GM12891 (cell line): ENCODE measurements at places on chromosomes 13 and 19.
A peak's percentile ranks its signal among the peaks of the same experiment; 100 is the strongest.

DNA sequence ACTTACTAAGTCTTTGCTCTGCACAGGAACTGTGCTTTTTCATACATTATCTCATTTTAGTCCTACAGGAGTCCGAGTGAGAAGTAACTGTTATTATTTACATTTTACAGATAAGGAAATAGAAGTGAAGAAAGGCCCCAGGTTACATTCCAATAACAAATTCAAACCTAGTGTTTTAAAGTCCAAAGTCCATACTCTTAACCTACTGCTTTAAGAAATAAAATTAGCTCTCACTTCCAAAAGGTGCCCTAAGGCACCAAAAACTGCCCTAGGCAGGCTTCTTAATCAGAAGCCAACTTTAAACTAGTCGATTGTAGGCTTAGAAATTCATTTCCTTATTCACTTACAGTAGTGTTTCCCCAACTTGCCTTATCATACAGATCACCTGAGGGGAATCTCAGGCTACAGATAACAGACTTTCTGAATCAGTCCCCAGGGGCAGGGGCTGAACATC lies 555.9 kb downstream of the DIAPH3 start:
- DNase-seq, result no peak

- no peak for DNase-seq
Observed at GRCh38 chr19:1350867-1351266, 32.8 kb upstream of the NDUFS7 start.

DNA sequence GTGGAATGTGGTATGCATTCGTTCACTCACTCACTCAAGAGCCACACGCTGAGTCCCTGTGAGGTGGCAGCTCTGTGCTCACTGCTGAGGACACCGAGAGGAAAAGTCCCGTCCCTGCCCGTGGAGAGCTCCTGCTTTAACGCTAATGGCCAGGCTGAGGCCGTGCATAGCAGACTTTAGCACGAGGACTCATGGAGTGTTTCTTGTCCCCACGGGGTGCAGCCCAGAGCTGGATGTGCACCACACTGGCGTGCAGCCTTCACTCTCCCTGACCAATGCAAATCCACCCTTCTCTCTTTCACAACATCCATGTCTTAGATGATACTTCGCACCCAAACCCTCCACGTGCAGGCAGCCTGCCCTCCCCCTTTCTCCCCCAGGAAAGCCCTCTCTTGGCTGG lies 159.6 kb upstream of the ZNF536 start:
- no peak for DNase-seq

DNA sequence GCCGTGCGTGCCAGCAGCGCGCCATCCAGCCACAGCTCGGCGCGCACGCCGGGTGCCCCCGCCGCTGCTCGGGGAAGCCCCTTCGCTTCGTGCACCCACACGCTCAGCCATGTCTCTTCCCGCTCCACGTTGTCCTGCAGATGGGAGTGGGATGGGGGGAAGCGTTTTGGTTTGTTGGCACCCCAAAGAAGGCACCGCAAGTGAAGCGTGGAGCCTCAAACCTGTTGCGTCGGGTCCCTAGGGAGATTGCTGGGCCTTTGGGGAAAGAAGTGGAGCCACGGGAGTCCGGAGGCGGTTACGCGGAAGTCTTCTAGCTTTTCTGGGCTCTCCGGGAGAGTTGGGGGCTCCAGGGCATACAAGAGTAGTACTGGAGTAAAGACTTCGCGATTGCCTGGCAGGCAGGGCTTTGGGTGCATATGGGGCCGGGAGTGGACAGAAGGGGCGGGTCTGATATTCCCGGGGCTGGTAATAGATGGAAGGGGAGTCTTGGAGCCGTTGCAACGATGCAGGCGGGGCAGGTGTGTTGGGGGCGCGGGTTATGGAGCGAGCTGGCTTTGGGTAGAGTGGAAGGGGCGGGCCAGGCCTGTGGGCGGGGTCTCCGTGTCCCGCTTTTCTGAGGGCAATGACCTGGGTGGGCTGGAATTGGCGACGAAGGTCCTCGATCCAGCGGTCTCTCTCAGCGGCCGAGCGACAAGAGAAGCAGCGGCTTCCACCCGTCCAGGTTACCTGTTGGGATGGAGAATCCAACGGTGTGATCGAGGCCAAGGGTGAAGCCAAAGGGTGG lies 6.5 kb downstream of the RASAL3 start:
- DNase-seq, result no peak

DNA sequence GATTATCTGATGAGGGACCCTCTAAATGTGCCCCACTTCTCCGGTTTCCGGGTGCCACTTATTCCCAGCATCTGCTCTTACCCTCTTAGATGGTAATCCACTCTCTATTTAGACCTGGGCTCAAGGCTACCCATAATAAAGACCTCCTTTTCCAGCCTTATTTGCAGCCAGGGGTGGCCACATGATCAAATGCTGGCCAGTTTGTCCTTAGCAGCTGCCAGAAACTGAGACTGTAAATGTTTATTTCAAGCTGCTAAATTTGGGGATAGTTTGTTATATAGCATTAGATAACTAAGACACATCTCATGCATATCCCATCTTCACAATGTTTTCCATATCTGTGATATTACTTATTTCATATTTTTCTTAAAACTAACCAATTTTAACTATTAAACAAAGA lies 10.1 kb downstream of the THAP8 start:
- no peak for DNase-seq

DNA sequence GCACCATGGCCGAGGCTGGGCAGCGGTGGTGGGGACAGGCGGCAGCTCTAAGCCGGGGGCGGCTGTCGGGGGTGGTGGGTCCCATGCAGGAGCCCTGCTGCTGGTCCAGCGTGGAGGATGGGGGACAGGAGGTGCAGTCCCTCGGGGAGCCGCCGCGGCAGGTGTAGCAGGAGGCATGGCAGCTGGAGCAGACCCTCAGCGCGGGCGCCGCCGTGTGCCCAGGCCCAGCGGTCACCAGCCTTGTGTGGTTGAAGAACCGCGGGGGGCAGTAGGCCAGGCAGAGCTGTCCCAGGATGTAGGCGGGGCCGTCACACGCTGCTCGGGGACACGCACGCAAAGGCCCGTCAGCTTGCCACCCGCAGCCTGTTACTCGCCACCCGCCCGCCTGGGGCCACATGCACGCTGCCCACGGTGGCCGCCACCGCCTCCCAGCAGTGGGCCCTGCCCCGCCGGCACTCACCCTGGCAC lies 2.9 kb upstream of the C19orf25 start:
- no peak for DNase-seq

- no peak for DNase-seq
Observed at GRCh38 chr13:59931621-59932020, 232.1 kb downstream of the DIAPH3 start.

- no peak for DNase-seq
Observed at GRCh38 chr13:45838171-45838745, 13.3 kb downstream of the SIAH3 start.

- DNase-seq, result no peak
Observed at GRCh38 chr19:3058009-3058820, 4.1 kb downstream of the TLE5 start.

DNA sequence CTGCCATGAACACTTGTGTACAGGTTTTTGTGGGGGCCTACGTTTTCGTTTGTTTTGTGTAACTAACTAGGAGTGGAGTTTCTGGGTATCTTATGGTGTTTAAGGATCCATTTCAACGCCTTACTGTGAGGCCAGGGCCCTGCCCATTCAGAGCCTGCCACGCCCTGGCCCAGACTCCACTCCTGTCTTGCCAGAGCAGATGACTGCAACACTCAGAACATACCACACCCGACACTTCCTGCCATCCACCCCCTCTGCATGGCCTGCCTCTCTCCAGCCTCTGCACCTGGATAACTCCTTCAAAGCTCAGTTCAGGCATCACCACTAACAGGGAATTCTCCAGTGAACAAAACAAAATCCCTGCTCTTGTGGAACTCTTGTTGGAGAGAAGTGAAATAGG lies 43.2 kb downstream of the RGCC start:
- no peak for DNase-seq

GRCh38 chr19:7115721-7116120 lies 46.2 kb downstream of the ZNF557 start:
- DNase-seq, result no peak

GRCh38 chr13:101626925-101627555 lies 174.6 kb downstream of the ITGBL1 start:
- DNase-seq, result peak; percentile 1

DNA sequence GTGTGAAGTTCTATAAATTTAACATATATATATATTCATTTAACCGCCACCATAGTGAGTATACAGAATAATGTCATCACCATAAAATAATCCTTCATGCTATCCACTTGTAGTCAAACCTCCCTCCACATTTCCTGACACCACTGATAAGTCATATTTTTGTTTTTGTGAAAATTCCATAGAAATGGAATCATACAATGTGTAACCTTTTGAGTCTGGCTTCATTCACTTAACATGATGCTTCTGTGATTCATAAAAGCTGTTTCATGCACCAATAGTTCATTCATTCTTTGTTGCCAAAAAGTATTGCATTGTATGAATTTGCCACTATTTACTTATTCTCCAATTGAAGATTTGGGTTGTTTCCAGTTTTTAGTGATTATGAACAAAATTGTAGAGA lies 497.5 kb upstream of the PCDH20 start:
- no peak for DNase-seq

DNA sequence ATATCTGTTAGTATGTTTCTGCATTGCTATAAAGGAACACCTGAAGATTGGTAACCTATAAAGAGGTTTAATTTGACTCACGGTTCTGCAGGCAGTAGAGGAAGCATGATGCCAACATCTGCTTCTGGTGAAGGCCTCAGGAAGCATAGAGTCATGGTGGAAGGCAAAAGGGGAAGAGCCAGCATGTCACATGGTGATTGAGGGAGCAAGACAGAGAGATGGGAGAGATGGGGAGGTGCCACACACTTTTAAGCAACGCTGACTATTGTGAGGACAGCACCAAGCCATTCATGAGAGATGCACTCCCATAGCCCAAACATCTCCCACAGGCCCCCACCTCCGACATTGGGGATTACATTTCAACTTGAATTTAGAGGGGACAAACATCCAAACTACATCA lies 32.8 kb downstream of the COG6 start:
- DNase-seq, result no peak

DNA sequence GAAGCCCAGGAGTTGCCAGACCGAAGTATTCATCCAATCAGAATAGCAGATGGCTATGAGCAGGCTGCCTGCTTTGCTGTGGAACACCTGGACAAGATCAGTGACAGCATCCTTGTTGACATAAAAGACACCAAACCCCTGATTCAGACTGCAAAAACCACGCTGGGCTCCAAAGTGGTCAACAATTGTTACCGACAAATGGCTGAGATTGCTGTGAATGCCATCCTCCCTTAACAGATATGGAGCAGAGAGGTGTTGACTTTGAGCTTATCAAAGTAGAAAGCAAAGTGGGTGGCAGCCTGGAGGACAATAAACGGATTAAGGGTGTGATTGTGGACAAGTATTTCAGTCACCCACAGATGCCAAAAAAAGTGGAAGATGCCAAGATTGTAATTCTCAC lies 250.3 kb upstream of the OBI1 start:
- DNase-seq, result no peak

- DNase-seq, result no peak
Observed at GRCh38 chr19:50717026-50717723, 2.4 kb downstream of the SHANK1 start.

DNA sequence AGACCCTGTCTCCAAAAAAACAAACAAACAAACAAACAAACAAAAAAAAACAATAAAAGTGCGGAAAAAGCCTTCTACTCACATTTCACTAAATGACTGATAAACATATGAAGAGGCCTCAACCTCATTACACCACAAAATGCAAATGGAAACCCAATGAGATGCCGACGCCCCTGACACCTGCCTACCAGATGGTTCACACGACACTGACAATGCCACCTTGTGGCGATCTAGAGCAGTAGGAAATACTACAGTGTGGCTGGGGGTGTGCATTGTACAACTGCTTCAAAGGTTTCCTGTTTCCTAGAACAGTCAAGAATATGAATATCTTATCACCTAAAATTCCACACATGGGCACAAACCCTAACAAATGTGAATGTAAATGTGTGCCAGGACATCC lies 14.0 kb downstream of the SCGB2B2 start:
- DNase-seq, result no peak

DNA sequence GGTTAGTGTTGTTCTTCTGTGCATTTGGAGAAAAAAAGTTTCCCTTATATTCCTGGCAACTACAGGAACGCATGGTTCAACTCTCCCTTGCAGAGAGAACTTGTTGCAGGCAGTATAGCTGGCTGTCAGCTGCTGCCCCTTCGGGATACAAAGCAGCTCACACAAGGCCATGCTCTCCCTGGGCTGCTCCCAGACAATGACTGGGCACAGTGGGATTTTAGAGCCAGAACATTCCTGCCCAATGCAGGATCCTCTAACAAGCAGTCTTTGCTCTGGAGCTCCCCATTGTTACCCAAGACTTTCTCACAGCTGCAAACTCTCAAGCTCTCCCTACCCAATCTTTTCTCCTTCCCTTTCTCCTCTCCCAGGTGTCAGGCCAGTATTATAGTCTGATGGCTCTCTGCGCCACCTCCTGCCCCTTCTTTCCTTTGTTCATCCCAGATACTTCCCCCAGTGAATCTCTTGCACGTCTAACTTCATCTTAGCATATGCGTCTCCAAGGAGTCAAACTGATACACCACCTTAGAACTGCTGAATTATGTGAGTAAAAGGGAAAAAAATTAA lies 27.5 kb upstream of the SERPINE3 start:
- no peak for DNase-seq

- DNase-seq, result peak; percentile 59
Observed at GRCh38 chr19:17090583-17090982, 15.0 kb downstream of the MYO9B start.

DNA sequence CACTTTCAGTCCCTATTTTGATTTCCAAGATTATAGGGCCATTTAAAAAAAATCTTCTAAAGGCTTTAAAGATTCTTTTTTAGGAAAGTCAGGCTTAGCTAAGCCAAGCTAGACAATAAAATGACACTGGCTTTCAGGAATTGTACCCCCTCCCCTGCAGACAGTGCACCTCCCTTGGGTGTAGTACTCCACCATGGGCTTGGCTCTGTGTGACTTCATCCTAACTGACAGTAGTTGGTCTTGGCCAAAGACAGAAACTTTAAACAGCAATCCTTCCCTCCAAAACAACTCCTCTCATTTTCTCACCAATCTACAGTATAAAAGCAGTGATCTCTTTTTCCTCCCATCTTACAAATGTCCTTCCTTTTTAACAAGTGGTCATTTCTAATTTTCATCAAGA lies 283.0 kb downstream of the DNAJC15 start:
- DNase-seq, result no peak

DNA sequence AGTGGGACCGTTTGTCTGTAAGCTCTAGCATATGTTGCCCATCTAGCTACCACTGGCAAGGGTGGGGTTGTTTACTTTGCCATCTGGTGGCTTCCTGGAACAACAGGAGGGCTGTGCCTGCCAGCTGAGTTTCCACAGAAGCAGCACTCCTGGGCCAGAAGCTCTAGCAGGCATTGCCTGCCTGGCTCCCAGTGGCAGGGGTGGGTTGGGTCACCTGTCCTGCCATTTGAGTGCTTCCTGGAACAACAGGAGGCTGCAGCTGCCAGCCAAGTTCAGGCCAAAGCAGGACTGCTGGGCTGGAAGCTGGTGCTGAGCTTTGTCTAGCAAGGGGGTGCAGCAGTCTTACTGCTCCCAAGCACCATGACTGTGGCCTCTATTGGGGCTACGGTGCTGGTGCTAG lies 239.7 kb downstream of the MTUS2 start:
- DNase-seq, result no peak

- no peak for DNase-seq
Observed at GRCh38 chr13:79722885-79723445, 242.0 kb downstream of the NDFIP2 start.

GRCh38 chr19:1019980-1020867 lies 699 bp downstream of the TMEM259 start:
- DNase-seq, result no peak
